GM04504 (cell line): ENCODE measurements at places on chromosomes 3 and 15.

- DNase-seq = no peak
These were observed 144.1 kb downstream of the CD47 start for GRCh38 chr3:107946700-107947099.

DNA sequence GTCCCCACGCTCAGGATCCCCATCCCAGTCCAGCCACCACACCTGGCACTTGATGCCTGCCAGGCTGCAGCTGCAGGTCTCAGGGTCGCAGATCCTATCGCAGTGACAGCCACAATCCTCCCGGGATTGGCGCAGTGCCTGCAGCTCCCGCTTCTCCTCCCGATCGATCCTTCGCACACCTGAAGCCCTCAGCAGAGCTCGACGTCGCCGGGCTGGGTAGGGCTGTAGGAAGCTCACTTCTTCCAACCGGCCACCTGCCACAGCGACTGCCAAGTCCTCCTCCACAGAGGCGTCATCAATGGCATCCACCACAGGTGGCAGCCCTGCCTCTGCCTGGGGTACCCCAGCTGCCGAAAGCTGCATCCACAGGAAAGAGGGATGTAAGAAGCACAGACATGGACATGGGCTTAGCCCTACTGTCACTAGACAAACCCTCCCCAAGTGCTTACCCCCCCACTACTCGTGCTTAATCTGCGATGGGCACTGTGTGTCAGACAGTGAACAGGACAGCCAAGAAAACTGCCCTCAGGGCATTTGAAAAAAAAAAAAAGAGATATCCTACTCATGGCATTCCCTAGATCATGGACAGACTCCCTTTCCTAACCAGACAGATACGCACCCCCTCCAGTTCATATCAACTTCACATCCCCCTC lies 9.2 kb downstream of the CSRNP1 start:
- no peak for DNase-seq

GRCh38 chr3:56874269-56874668 lies 72.5 kb upstream of the ARHGEF3 start:
- DNase-seq = no peak

DNA sequence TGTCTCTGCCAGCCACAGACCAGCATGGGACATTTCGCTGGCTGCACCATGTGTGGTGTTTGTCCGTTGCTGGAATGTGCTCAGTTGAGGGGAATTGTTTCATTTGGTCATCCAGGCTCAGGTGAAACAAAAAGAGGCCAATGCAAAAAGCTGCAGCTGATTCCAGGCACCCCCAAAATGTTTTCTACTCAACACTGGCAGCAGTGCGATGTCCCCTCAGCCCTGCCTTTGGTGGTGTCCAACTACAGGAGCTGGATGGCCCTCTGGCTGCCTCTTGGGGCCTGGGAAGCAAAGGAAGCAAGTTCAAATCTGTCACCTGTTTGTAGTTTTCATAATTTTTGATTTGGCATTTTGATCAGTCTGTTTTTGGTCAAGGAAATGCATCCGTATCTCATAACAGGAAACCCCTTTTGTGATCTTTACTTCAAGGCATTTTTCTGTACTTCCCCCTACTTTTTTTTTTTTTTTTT lies 141.8 kb downstream of the EEFSEC start:
- DNase-seq = no peak

GRCh38 chr15:65085990-65086679 lies 9.6 kb downstream of the KBTBD13 start:
- DNase-seq = no peak
